Heart left ventricle (tissue), 16 donors: ENCODE measurements at places on chromosomes 6 and 20. TPM values are rescaled to one million over a fixed set of nuclear protein-coding genes. Genes with fewer than 3 reads are reported as not detected.

DNA sequence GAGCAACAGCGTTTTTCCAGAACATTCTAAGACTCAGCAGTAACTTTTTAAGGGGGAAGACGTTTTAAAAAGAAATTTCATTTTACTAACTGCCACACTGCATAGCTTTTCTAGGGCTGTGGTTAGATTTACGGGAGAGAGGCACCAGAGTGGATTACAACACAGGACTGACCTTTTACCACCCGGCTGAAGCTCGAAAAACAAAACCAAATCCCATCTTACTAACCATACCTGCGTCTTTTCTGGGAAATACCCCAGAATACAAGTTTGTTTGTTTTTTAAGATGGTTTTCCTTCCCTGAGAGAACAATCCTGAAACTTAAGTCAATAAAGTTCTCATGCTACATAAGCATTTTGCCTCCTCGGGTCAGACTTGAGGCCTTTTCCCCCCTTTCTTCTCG is 209.3 kb upstream of the SOX4 start:
- no peak overlapping the region for H3K27ac ChIP-seq
- H3K4me1 ChIP-seq: no peaks in the 10 kb centered on the region
- no peak overlapping the region for H3K4me3 ChIP-seq
- H3K36me3 ChIP-seq: no peaks in the 10 kb centered on the region

DNA sequence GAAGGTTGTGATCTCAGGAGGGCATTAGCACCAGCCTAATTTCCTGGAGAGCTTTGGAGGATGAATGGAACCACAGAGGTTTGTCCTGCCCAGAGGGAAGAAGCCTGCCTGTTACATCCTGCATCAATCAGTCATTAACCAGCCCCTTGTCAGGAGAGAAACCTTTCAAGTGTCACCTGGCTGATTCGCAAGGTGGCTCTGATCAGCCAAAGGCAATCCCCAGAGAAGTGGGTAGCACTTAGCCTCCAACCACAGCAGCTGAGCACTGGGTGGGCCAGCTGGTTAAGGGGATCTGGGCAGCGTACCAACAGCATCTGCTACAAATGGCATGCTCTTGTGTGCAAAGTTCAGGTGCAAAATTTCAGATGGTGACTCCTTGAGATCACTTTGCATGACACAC is 26.9 kb downstream of the ANKEF1 start:
- no peak overlapping the region for H3K27ac ChIP-seq
- H3K4me3 ChIP-seq: no peak overlapping the region
- no peaks in the 10 kb centered on the region for H3K27me3 ChIP-seq
- H3K36me3 ChIP-seq: no peaks in the 10 kb centered on the region
- no peak for DNase-seq

DNA sequence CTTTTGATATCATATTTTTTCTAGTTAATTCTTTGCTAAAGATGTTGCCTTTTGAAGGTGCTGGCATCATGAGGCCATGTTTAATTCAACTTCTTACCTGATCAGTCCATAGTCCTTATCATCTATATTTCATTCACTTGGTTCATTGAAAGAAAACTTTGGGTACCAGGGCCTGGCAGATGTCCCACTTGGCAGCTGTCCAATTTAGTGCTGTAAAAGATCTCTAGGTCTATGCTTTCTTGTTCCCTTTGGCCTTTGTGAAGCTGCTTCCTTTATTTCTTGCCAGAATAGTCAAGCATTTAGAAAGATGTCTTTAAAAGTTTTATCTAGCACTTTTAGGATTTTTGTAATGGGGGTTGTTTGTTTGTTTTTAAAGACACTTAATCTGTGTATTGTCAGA is 61.7 kb upstream of the EYA4 start:
- DNase-seq: no peak
- H3K27ac ChIP-seq: no peak overlapping the region

GRCh38 chr20:12737900-12738299 is 270.9 kb upstream of the SPTLC3 start:
- DNase-seq: no peak
- H3K4me3 ChIP-seq: no peak overlapping the region
- H3K4me1 ChIP-seq: no peaks in the 10 kb centered on the region
- H3K36me3 ChIP-seq: no peaks in the 10 kb centered on the region
- no peak overlapping the region for H3K27ac ChIP-seq

GRCh38 chr20:46255440-46256104 is 52.7 kb downstream of the CDH22 start:
- H3K27ac ChIP-seq: no peak overlapping the region
- H3K36me3 ChIP-seq: no peaks in the 10 kb centered on the region
- peak; percentile 88 for DNase-seq
- peaks cover 7% of the 10 kb centered on the region for H3K4me1 ChIP-seq

VSTM2L gene
- total RNA-seq: 21.3 TPM

DNA sequence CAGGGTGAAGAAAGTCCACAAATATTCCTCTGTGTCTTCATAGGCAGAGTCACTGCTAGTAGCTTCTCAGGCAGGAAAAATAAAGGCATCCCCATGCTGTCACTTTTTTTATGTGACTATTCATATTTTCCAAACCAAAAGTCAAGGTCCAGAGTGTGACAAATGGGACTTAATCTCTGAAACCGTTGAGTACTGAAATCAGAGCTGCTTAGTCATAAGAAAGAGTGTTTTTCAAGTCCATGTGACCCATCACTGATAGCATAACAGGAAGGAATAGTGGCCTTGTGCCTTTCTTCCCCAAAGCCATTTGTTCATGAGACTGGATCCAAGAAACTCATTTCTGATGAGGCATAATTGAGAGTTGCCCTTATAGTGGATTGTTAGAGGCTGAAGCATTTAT is 210.3 kb upstream of the TSHZ2 start:
- no peak overlapping the region for H3K27ac ChIP-seq
- H3K4me3 ChIP-seq: no peak overlapping the region
- no peaks in the 10 kb centered on the region for H3K36me3 ChIP-seq
- H3K4me1 ChIP-seq: no peaks in the 10 kb centered on the region

DNA sequence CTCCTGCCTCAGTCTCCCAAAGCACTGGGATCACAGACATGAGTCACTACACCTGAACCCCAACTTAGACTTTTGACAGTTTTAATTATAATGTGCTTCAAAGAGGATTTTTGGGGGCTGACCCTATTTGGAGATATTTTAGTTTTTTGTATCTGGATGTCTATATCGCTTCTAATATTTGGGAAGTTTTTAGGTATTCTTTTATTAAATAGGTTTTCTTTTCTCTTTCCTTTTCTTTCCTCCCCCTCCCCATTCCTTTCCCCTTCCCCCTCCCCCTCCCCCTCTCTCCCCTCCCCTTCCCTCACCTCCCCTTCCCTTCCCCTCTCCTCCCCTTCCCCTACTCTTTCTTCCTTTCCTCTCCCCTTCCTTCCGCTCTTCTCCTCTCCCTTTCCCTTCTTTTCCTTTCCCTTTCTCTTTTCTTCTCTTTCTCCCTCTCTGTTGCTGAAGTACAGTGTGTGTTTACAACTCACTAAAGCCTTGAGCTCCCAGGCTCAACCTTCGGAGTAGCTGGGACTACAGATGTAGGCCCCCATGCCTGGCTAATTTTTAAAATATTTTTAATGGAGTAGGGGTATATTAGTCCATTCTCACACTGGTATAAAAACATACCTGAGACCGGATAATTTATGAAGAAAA is 24.4 kb upstream of the NKX2-4 start:
- no peak overlapping the region for H3K4me3 ChIP-seq
- no peaks in the 10 kb centered on the region for H3K4me1 ChIP-seq

GRCh38 chr6:52454556-52454955 is 34.4 kb downstream of the EFHC1 start:
- H3K27ac ChIP-seq: no peak overlapping the region
- no peaks in the 10 kb centered on the region for H3K36me3 ChIP-seq
- H3K27me3 ChIP-seq: no peaks in the 10 kb centered on the region
- no peak overlapping the region for H3K4me3 ChIP-seq
- DNase-seq: no peak

EYA4 gene
- 22.6 TPM for total RNA-seq

EFCAB8 gene
- not detected for total RNA-seq

DNA sequence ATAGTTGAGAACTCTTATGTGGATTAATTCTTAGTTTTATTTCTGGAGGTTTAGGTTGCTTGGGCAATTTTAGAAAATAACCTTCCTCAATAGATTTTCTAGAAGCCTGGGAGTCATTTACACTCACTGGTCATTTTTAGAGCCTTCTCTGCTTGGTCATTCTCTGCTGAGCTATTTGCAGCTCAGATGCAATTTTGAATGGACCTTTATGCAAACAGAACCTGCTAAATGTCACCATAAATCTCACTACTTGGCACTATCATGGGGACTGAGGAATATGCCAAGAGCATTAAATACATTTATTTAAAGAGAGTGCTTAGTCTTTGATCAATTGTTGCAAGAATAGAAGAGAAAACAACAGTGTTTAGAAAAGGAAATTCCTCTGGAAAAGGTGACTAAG is 154.0 kb downstream of the CLVS2 start:
- no peaks in the 10 kb centered on the region for H3K27me3 ChIP-seq
- no peaks in the 10 kb centered on the region for H3K4me1 ChIP-seq
- no peak overlapping the region for H3K4me3 ChIP-seq
- H3K27ac ChIP-seq: no peak overlapping the region
- no peaks in the 10 kb centered on the region for H3K36me3 ChIP-seq

XKR7 gene
- total RNA-seq: not detected

EBF4 gene
- 5.3 TPM for total RNA-seq

DNA sequence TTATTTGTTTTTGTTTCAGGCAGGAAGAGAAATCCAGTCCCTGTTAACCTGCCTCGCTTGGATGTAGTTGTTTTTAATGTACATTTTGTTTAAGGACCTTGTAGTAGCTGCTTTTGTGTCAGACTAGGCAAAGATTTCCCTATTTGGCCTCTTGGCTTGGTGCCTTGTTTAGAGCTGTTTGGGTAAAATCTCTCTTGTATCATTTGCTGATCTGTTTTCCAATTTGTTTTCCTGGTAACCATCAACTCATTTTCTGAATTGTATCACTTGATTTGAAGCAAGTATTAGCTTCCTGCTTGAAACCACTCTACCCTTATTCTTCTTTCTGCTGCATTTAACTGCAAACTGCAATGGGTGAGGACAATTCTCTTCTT is 160.7 kb downstream of the ZFAND3 start:
- no peak overlapping the region for H3K4me3 ChIP-seq
- H3K4me1 ChIP-seq: peaks cover 19% of the 10 kb centered on the region
- no peaks in the 10 kb centered on the region for H3K27me3 ChIP-seq
- no peak for DNase-seq
- H3K36me3 ChIP-seq: no peaks in the 10 kb centered on the region
- H3K27ac ChIP-seq: no peak overlapping the region

CST7 gene
- 0.54 TPM for total RNA-seq

DNA sequence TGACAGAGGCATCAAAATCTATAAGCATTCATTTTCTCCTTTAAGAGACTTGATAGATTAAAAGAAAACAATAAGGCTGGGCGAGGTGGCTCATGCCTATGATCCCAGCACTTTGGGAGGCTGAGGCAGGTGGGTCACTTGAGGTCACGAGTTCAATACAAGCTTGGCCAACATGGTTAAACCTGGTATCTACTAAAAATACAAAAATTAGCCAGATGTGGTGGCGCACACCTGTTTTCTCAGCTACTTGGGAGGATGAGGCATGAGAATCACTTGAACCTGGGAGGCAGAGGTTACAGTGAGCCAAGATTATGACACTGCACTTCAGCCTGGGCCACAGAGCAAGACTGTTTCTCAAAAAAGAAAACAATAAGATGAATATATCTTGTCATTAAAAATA is 39.3 kb upstream of the LOC128125822 start:
- H3K4me3 ChIP-seq: no peak overlapping the region
- H3K27ac ChIP-seq: no peak overlapping the region
- no peak for DNase-seq
- no peaks in the 10 kb centered on the region for H3K27me3 ChIP-seq
- no peaks in the 10 kb centered on the region for H3K4me1 ChIP-seq

LINC00237 gene
- total RNA-seq: not detected

DNA sequence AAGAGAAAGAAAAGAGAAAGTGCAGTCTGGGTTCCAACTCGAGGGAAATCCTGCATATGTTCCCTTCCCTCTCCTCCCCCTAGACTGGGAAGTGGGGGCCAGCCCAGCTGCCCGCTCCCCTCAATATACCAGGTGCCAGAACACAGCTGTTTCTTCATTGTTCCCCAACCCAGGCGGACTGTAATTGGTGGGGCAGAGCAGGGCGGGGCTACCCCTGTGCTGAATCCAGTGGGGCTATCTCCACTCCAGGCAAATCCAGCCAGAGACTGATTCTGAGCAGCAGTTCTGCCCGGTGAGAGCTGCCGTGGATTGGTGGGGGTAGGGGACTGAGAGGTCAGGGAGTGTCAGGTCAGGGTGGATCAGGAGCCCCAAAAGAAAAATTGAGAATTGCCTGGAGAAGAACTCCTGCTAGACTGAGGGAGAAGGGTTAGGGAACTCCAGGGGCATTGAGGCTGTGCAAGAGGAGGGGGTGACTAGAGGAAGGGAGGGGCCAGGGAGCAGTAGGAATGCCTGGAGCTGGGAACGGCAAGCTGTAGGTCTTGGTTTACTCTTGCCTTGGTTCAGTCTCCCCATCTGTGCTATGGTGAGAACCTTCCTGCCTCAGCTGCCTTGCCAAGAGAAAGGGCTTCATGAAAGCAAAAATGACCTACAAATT is at the start of gene MYMX:
MYMX (plus strand) TSS at position 250 of the 655 bp plus-strand sequence. CDS start 546 bp downstream, outside the sequence.
- peaks cover 51% of the 10 kb centered on the region for H3K4me1 ChIP-seq
- no peak for DNase-seq
- no peaks in the 10 kb centered on the region for H3K27me3 ChIP-seq
- no peaks in the 10 kb centered on the region for H3K36me3 ChIP-seq
- H3K27ac ChIP-seq: peak within 1 kb of the TSS; percentile 91

- peak overlapping the region; percentile 70 for H3K4me3 ChIP-seq
- H3K27ac ChIP-seq: peak overlapping the region; percentile 96
- H3K27me3 ChIP-seq: no peaks in the 10 kb centered on the region
- DNase-seq: no peak
- no peaks in the 10 kb centered on the region for H3K36me3 ChIP-seq
These were observed 1.3 kb upstream of the SIRPA start for GRCh38 chr20:1893721-1894470.

GRCh38 chr20:41365777-41366545 is 657 bp downstream of the EMILIN3 start:
- H3K27me3 ChIP-seq: peaks cover 6% of the 10 kb centered on the region
- DNase-seq: peak; percentile 22

RIPPLY2 gene
- total RNA-seq: not detected

DNA sequence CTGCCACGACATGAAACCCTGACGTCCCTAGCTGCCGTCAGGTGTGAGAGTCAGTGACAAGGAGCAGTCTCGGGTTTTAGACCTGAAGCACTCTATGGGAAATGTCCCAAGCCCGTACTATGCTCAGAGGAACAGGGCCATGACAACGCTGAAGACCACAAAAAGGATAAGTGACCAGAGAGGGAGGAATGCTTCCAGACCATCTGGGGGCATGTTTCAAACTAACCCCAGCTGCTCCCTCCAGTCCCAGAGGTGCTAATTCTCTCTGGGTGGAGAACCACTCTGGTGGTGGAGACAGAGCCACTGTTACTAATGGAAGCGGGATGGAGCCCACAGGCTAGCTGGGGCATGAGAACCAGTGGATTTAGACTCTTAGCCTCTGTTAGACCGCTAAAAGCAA is 8.7 kb downstream of the AURKA start:
- peaks cover 7% of the 10 kb centered on the region for H3K36me3 ChIP-seq
- peaks cover 4% of the 10 kb centered on the region for H3K4me1 ChIP-seq
- H3K27ac ChIP-seq: no peak overlapping the region
- no peaks in the 10 kb centered on the region for H3K27me3 ChIP-seq
- H3K4me3 ChIP-seq: no peak overlapping the region
- no peak for DNase-seq

RAD21L1 gene
- not detected for total RNA-seq

GRCh38 chr6:50289366-50289765 is 239.6 kb upstream of the DEFB112 start:
- H3K27ac ChIP-seq: no peak overlapping the region
- H3K4me1 ChIP-seq: no peaks in the 10 kb centered on the region
- no peak overlapping the region for H3K4me3 ChIP-seq
- H3K27me3 ChIP-seq: no peaks in the 10 kb centered on the region

GRCh38 chr20:4949833-4950178 is 51.5 kb downstream of the SLC23A2 start:
- H3K4me3 ChIP-seq: no peak overlapping the region
- no peaks in the 10 kb centered on the region for H3K4me1 ChIP-seq
- no peak for DNase-seq
